OCI-LY7 (cell line): ENCODE measurements at places on chromosomes 12 and 14. TPM values are rescaled to one million over a fixed set of nuclear protein-coding genes. Genes with fewer than 3 reads are reported as not detected.

ACOT4 gene
- total RNA-seq = not detected in 2 replicates

HOXC6 gene
- total RNA-seq = 2.7 and 3.7 TPM in 2 replicates

RHOJ gene
- total RNA-seq = not detected in 2 replicates

MSI1 gene
- total RNA-seq = not detected in 2 replicates

SERPINA1 gene
- not detected in 2 replicates for total RNA-seq

GPR162 gene
- not detected in 2 replicates for total RNA-seq

CAPZA3 gene
- not detected in 2 replicates for total RNA-seq

PIANP gene
- total RNA-seq = 15.2 and 15.4 TPM in 2 replicates

JDP2 gene
- 44.5 and 45.7 TPM in 2 replicates for total RNA-seq

BCL11B gene
- total RNA-seq = not detected in 2 replicates

PLD4 gene
- 3.7 and 5.1 TPM in 2 replicates for total RNA-seq

SELPLG gene
- total RNA-seq = 21.0 and 25.3 TPM in 2 replicates

NDUFA12 gene
- 147 TPM in 2 replicates for total RNA-seq

SERPINA6 gene
- not detected in 2 replicates for total RNA-seq

ERBB3 gene
- total RNA-seq = 0.83 TPM in 1 of 2 replicates, not detected in the other

NELL2 gene
- 0.85 and 0.95 TPM in 2 replicates for total RNA-seq

SDR9C7 gene
- total RNA-seq = not detected in 2 replicates

TTC9 gene
- 13.0 and 14.1 TPM in 2 replicates for total RNA-seq

GPR65 gene
- 8.0 and 8.2 TPM in 2 replicates for total RNA-seq

WIF1 gene
- not detected in 2 replicates for total RNA-seq

RD3L gene
- total RNA-seq = not detected in 2 replicates

ZNF891 gene
- 5.0 and 5.9 TPM in 2 replicates for total RNA-seq

CACNA2D4 gene
- 0.41 TPM in 1 of 2 replicates, not detected in the other for total RNA-seq

FOXG1 gene
- total RNA-seq = not detected in 2 replicates

CPNE8 gene
- not detected in 2 replicates for total RNA-seq

R3HDM2 gene
- 47.2 and 65.7 TPM in 2 replicates for total RNA-seq

EMP1 gene
- 0.40 TPM in 1 of 2 replicates, not detected in the other for total RNA-seq

TPH2 gene
- not detected in 2 replicates for total RNA-seq

DCTN2 gene
- 97.2 and 98.9 TPM in 2 replicates for total RNA-seq

SLC6A12 gene
- not detected in 2 replicates for total RNA-seq

CLEC12A gene
- not detected in 2 replicates for total RNA-seq

KLRC3 gene
- 1.5 and 3.0 TPM in 2 replicates for total RNA-seq
